ENCODE measurements at places on chromosomes 7 and 10.

DNA sequence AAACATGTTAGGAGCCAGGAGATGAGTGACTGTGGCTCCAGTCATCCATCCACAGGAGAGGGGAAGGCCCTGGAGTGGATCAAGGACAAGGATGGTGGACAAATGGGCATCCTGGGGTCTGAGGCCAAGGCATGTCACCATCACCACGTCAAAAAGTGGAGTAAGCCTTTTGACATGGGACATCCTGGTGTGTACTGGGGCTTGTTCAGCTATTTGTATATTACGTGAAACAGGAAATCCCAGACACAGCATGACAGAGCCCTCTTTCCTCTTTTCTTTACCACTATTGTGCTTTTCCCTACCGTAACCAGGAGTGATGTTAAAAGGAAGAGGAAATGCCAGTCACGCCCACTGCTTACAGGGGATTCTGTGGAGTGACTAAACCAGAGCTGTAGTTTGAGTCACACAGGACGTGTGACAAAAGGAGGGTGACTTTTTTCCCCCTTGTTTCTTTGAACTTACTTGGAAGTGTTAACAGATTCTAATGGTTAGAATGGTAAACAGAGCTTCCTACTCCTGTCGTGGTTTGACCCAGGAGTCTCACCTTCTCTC is 15.4 kb downstream of the ACSL5 start:
- no peak for DNase-seq

DNA sequence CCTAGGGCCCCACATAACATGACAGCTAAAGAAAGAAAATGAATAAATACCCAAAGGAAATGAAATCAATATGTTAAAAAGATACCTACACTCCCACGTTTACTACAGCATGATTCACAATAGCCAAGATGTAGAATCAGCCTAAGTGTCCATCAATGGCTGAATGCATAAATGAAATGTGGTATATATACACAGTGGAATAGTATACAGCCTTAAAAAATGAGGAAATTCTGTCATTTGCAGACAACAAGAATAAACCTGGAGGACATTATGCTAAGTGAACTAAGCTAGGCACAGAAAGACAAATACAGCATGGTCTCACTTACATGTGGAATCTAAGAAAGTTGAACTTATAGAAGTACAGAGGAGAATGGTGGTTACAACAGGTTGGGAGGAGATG is 102.9 kb downstream of the ST8SIA6 start:
- no peak for DNase-seq

DNA sequence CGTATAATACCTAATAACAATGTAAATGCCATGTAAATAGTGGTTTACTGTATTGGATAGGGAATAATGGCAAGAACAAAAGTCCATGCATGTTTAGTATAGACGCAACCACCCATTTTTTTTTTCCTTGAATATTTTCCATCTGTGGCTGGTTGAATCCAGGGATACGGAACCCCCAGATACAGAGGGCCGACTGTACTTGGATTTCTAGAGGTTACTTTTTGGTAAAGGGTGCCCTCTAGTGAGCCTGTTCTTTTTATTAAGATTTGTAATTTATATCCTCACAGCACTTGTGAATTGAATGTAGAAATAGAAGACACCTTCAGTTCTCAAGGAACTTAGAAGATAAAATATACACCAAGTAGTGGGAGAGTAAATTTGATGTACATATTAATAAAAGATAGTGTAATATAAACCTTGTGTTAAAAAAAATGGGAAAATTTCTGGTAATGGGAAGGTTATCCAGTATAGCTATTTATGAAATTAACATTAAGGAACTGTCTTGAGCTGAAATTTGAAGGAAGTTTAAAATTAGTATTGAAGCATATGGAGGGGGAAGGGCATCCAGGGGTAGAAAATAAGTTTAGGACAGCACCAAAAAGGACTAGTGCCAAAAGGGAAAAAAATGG is 32.0 kb downstream of the EXOC6 start:
- peak; percentile 32 for DNase-seq

- DNase-seq: no peak
These were observed 535 bp downstream of the ASAH2B start for GRCh38 chr10:50740293-50740648.

GRCh38 chr10:126904818-126905701 is at the start of gene DOCK1:
Gene DOCK1 (plus strand): TSS chr10:126905428. CDS start chr10:126905518, 90 bp downstream.
- peak; percentile 60 for DNase-seq

- DNase-seq: no peak
These were observed 22.2 kb downstream of the ARHGAP21 start for GRCh38 chr10:24701447-24701846.

DNA sequence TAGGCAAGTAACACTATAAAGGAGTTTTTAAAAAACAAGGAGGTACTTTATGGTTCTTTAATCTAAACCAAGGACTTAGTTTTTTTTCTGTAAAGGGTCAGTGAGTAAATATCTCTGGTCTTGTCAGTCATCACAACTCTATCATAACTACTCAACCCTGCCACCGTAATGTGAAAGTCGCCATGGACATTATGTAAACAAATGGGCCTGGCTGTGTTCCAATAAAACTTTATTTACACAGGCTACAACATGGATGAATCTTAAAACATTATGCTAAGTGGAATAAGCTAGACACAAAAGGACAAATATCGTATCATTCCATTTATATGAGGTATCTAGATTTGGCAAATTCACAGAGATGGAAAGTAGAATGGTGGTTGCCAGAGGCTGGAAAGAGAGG is 60.8 kb upstream of the SP4 start:
- no peak for DNase-seq

DNA sequence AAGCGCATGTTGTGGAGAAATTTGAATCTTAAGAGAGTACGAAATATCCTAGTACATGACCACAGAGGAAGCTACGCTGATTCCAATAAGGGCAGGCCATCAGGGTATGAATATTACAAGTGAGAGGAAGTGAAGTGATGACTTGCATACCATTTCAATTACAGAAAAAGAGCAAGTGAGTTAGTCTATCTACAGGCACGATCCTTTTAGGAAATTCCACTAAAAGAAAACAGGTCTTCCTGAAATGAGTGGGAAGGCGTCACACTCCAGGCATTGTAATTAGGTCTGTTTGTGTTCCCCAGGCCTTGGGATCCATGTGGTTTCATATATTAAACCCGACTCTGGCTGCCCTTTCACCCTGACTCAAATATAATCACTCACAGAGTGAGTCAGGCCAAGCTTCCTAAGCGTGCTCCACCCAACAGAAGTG is 152.5 kb downstream of the SEMA3A start:
- DNase-seq: no peak

GRCh38 chr10:88106366-88106765 is 242.9 kb downstream of the PTEN start:
- DNase-seq: no peak

GRCh38 chr7:53675835-53676234 is 640.4 kb downstream of the POM121L12 start:
- no peak for DNase-seq

GRCh38 chr7:136131304-136131630 is 154.1 kb upstream of the MTPN start:
- DNase-seq: no peak

GRCh38 chr7:158730383-158731346 is 26.1 kb upstream of the NCAPG2 start:
- no peak for DNase-seq

DNA sequence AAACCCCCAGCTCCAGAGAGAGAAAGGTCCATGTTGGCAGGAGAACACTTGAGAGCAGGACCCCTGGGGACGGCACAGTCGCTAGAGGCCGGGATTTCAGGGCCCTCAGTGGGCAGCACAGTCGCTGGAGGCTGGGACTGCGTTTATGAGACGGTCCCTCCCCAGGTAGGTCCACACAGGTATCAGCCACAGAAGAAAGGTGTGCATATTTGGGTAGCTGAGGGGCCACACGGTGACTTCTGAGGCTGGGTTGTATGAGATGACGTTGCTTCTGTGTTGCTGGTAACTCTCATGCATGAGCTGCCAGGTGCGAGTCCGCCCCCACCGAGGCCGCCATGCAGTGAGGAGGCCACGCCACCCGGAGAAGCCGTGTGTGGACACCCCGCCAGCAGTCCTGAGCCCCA is 56.9 kb upstream of the PPP2R2D start:
- no peak for DNase-seq

GRCh38 chr7:158138329-158138597 is 449.4 kb downstream of the PTPRN2 start:
- DNase-seq: no peak

- DNase-seq: peak; percentile 31
These were observed 97.5 kb downstream of the PFKFB3 start for GRCh38 chr10:6300106-6300783.

GRCh38 chr7:91289633-91290254 is 25.5 kb downstream of the FZD1 start:
- DNase-seq: no peak

DNA sequence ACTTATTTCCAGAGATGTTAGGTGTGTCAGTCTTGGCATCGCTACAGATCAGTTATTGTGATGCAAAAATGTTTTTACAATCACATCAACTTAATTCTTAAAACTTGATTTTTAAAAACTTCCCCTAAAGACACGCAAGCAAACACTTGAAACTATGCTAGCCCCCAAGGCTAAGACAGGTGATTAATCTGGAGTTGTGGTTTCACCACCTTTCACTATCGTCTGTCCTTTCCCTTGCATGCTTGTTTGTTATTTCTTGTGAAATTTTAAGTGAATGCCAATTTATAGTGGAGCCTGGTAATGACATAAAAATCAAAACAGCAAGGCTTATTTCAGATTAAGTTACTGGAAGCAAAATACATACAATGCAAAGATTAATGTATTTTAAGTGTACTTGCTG is 70.4 kb downstream of the SLC35B4 start:
- no peak for DNase-seq

DNA sequence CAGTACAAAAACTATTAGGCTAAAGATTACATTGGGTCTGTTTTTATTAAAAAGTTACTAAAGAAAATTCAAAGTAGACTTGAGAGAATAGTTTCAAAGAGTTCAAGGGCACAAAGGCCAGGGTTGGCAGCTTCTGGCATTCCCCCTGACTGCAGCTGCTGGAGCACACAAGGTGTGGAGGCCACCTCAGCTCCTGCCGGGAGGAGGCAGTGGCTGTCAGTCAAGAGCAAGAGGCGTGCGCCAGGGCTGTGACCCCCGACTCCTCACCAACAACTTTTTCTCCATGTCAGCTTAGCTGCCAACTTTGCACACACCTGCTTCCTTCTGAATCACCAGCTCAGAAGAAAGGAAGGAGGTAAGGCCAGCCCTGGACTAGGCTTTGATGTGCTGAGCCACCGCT is 144.6 kb upstream of the PLXNA4 start:
- DNase-seq: no peak

DNA sequence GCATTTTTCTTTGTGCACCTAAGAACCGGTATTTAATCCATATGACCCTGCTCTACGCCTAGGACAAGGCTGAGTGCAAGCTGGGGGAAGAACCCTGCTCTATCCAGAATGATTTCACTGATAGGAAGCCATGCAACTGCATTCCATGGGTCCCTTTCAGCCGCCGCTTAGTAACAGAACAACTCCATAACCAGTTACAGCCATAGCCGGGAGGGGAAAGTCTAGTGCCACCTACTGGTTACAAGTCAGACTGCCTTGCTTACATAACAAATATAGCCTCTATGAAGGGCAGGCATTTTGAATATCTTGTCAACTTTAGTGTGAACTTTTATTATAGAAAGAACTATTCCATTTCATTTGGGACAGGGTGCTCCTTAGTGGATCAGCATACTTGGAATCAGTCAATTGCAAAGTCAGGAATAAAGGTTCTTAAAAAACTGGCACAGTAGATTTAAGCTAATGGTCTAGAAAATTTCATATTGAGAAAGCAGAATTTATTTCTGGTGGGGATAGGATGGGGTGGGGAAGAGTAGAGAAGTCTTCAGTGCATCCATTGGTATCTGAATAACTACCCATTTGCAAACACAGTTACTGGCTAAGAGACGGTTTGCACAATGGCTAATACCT is 521.7 kb downstream of the ADRA2A start:
- peak; percentile 69 for DNase-seq

- peak; percentile 14 for DNase-seq
These were observed 62.2 kb upstream of the TRIM8 start for GRCh38 chr10:102581981-102582580.

- no peak for DNase-seq
These were observed 399.1 kb downstream of the GPAM start for GRCh38 chr10:111784436-111784835.

- no peak for DNase-seq
These were observed 61.9 kb downstream of the SGMS1 start for GRCh38 chr10:50561816-50562215.

GRCh38 chr10:21095073-21095472 is 198.0 kb upstream of the NEBL start:
- DNase-seq: no peak

DNA sequence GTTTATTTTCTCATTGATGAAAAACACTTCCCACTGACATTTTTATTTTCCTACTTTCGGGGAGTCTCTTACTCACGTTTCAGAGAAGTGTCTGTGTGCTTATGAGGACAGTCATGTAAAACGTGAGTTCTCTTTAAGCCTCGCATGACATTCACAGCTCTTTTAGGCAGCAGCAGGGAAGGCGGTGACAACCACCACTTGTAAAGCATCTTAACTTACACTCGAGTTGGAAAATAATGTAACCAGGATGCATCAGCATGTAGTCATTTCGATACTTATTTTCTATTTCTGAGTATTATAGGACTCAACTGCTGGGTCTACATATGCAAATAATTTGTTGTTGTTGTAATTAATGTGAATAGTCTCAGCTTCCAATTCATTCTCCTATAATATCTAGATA is 153.6 kb downstream of the SEMA3D start:
- DNase-seq: peak; percentile 25

GRCh38 chr10:95214369-95214768 is 20.3 kb downstream of the ACSM6 start:
- DNase-seq: peak; percentile 3

- DNase-seq: no peak
These were observed 21.8 kb upstream of the TECTB start for GRCh38 chr10:112261281-112261822.

Measured in brain (organoid and tissue), 16 donors.